RWPE1 (cell line): ENCODE measurements at places on chromosomes 2 and 18.
A peak's percentile ranks its signal among the peaks of the same experiment; 100 is the strongest.

DNA sequence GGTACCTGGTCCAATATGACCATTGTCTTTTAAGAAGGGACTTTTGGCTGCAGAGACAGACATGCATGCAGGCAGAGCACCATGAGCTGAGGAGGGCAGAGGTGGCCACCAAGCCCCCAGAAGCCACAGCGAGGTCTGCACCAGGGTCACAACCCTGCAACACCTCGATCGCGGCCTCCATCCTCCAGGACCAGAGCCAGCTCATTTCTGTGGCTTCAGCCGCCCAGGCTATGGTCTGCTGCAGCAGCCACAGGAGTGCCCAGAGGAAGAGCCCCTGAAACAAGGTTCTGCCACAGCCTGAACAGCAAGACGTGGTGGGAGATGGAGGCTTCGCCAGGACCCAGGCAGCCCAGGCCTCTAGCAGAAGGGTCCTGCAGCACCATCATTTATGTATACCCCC, 53.9 kb downstream of the ANKMY1 start:
- no peak for DNase-seq

DNA sequence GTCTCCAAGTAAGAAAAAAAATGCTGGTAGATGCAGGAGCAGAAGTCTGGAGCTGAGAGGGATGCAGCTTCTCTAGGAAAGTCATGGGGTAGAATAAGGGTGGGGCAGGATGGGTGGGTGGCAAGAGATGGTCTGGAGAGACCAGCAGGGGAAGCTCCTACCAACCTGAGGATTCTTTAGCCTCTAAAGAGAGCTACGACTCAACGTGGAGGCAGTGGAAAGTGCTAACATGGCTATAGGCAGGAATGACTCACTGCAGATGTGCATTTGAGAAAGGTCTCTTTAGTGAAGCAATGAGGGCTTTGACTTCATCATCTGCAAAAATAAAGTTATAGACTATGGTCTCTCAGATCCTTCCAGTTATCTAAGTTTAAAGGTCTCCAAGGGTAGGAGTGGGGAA, 722.8 kb upstream of the RAB6C start:
- no peak for DNase-seq

DNA sequence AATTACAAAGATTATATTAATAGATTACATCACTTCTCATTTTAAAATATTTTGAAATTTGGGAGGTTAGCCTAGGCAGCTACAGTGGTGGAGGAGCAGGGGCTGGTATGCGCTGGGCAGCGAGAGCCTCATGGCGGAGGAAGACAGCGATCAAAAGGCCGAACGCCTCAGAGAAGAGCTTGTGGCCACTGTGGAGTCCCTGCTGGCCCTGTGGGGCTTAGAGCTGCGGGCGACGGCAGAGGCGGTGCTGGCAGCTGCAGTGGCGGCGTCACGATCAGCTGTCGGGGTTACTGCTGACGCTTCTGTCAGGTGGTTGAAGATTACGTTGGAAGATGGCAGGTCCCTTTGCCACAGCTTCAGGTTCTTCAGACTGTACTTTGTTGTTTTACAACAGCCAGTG, 87.4 kb downstream of the ROCK2 start:
- DNase-seq, result no peak

DNA sequence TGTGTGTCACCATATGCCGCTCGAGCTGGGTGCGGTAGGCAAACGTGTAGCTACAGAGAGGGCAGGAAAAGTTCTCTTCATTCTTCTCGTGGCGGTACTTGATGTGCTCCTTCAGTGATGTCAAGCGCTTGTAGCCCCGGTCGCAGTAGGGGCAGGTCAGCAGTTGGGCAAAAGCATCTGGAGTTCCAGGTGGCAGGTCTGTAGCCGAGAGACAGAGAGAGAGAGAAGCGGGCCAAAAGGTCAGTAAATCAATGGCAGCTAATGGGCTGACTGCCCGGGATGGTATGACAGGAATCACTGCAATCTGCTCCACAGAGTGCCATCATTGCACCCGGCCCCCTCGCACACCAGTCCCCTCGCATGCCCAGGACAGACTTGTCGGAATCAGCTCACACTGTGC, 116.0 kb downstream of the ZEB2 start:
- no peak for DNase-seq

DNA sequence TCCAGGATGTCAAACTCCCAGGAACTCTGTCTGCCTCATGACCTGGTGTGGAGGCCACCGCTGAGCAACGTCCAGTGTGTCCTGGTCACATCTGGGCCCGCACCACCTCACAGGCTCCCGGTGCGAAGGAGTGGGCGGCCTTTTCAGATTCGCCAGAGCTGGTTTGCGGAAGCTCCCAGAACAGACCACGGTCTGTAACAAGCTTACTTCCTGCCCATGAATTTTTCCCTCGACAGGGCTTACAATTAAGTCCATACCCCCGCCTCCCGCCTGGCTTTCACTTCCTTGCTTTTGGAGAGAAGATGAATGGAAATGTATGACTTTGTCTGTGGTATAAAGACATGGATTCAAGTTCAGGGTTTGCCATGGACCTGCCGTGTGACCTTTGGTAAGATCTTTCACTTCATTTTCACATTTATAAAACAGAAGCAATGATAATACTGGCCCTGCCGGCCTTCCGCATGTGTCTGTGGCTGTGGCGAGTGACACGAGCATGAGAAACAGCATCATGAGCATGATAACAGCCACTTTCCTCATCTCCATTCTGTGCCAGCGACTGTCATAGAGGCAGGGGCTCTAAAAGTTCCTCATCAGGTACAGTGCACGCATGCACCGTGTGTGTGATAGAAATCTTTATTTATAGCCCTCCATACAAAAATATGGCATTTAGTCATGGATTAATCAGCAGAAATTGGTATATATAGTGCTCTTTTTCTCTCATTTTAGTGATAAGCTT, 31.0 kb upstream of the KCNF1 start:
- no peak for DNase-seq

DNA sequence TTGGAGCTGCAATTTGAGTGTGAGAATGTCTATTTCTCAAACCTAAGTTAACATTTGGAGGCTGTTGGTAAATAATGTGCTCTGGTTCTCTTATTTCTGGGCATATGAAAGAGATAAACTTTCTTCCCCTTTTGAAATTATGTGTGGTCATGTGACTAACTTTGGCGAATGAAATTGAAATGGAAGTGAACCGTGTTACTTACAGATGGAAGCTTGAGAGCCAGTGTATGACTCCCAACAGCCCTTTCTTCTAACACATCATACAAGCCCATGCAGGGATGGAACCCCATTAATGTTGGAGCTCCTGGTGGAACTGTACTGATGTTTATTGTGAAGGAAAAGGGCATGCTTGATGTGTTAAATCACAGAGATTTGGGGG, 725.8 kb downstream of the TSN start:
- no peak for DNase-seq

GRCh38 chr2:107738266-107738665, 88.4 kb upstream of the RGPD4 start:
- no peak for DNase-seq

DNA sequence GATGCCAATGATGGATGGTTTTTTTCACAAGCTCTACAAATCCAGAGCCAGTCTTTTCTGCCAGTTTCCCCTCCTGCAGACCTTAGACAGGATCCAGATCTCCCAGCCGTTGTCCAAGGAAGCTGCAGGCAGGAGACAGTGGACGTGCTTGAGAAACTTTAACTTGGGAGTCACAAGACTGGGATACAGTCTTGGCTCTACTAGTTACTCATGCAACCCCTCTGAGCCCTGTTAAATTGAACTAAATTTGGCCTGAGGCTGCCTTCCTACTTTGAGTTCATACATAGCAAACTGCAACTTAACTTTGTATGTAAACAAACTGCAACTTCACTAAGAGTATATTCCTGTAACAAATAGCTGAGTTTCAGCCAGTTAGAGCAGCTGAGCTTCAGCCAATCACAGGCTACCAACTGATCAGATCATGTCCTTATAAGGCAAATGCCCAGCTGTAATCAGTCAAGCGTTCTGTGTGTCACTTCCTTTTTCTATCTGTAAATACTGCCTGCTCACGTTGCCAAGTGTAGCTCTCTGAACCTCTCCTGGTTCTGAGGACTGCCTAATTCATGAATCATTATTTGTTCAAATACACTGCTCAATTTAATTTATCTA, 140.9 kb downstream of the CAPN13 start:
- DNase-seq, result peak; percentile 49

GRCh38 chr18:57910134-57910533, 107.0 kb upstream of the ATP8B1 start:
- no peak for DNase-seq

DNA sequence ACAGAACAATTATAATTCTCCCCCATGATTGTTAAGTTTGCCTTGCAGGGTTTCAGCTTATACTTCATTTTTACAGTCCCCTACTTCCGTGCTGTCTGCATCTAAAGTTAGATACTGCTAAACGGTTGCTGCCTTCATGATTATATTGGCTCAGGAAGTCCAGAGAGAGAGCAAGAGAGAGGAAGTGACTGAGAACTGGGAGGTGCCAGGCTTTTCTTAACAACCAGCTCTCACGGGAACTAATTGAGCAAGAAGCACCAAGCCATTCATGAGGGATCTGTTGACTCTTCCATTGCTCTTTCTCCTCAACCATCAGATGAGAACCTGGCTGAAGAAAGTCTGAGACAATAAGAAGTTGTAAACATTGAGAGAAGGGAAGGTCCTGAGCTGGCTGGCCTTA, 125.5 kb upstream of the SIX2 start:
- no peak for DNase-seq

GRCh38 chr2:202680512-202680911, 45.7 kb downstream of the FAM117B start:
- no peak for DNase-seq

DNA sequence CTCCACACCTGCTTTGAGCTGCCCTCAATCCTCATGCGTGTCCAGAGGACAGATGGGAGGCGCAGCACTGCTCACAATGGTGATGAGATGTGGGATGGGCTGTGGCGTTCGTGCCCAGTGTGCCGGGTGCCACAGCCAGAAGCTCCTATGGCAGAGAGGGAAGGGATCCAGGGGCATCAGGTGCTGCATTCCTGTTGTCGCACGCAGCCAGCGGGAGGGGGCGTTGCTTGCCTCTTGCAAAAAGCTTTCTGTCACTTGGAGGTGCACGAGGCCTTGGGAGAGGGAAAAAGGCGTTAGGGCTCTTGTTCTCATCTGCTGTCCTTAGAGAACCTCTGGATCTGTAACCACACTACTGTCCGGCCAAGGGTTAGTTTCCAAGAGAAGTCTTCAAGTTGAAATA, 29.2 kb upstream of the ALLC start:
- DNase-seq, result no peak

DNA sequence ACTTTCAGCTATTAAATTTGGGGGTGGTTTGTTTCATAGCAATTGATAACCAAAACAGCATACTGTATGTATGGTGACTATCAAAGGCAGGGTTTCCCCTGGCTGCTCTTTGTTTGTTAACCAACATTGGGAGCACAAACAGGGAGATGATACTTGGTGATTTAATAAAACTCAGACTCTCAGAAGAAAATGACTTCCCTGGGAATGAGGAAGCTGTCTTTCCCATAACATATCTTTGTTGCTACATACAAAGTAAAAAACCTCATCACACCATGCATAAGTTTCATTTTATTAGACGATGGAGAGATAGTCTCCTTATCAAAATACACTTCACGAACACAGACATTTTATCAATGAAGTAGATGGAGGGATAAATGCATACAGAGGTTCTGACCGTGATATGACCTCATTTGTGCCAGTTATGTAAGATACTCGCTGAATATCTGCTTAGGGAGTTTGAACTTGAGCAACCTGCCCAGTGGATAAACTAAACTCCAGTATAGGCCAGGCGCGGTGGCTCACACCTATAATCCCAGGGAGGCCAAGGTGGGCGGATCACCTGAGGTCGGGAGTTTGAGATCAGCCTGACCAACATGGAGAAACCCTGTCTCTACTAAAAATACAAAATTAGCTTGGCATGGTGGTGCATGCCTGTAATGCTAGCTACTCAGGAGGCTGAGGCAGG, 3.8 kb upstream of the NFE2L2 start:
- DNase-seq, result no peak

DNA sequence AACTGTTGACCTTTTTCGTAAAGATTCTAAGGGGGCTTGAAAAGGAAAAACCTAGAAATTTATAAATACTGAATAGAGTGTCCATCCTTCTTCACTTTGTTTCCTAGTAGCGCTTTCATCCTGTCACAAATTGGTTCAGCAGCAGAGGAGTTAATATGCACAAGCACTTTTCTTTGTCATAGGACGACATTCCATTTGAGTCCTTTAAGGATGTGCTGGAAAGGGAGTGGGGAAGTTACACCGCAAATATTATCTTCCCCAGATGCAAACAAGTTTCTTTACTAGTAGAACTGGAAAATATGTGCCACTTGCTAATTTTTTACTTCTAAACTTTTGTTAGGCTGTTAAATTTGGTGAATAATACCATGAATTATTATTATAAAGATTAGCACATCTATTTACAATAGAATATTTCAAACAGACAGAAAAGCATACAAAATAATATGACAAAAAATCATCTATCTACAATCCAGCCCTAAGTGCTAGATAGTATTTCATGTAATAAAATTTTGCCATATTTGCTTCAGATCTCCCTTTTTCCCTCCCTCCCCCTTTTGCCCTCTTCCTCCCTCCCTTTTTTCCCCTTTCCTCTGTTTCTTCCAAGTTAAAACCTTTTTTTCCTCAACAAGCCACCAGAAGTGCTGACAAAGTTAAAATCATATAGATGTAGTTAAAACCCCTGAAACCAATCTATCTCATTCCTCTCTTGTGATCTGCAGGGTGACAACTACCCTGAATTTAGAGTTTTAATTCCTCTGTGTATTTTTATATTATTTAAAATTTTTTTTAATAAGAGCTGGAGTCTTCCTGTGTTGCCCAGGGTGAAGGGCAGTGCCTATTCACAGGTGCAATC, 50.5 kb upstream of the MAP4K3 start:
- no peak for DNase-seq

GRCh38 chr18:58230438-58231179, 186.6 kb downstream of the NEDD4L start:
- no peak for DNase-seq

DNA sequence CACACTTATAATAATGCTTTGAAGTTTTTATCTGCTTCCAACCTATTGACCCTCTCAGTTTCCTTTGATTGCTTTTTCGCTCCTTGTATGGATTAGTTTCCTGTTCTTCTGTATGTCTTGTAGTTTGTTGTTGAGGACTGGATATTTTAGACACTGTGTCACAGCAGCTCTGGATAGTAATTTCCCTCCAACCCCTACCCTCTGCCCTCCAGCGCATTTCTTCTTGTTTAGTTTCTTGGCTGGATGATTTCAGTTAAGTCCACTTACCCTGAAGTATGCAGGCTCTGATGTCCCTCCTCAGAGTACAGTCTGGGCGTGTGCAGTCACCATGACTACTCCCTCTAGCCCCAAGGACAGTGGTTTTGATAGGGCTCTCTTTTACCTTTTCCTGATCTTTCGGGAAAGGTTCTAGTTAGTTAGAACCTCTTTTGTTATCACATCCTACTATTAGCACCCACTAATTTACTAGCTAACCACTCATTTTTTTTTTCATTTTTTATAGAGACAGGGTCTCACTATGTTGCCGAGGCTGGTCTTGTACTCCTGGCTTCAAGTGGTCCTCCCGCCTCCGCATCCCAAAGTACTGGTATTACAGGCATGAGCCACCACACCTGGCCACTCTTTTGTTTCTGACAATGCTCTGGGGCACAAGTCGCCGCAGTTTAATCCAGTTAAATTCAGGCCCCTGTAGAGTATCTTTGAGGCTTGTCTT, 16.3 kb upstream of the LYG1 start:
- no peak for DNase-seq
